NCI-H1092 (cell line): ENCODE measurements at places on chromosomes 4 and X.

DNA sequence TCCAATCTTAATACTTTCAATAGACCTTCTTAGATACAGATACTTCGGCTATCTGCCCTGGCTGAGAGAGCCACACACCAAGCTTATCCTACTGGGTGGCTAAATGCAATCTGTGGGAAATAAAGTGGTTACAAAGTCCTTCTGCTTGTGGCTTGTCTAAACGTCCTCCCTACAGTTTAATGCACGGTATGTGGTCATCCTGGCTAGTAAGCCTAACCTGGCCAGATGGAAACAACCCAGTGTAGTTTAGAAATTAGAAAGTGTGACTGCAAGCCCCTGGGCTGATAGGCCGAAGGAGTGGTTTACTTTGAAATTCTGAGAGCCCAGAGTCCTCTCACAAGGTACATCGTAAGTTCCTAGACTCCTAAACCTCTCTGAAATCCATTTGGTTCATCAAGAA, 47.9 kb downstream of the HELT start:
- no peak for DNase-seq

GRCh38 chrX:111308039-111308438, 37.8 kb upstream of the CAPN6 start:
- DNase-seq: no peak

DNA sequence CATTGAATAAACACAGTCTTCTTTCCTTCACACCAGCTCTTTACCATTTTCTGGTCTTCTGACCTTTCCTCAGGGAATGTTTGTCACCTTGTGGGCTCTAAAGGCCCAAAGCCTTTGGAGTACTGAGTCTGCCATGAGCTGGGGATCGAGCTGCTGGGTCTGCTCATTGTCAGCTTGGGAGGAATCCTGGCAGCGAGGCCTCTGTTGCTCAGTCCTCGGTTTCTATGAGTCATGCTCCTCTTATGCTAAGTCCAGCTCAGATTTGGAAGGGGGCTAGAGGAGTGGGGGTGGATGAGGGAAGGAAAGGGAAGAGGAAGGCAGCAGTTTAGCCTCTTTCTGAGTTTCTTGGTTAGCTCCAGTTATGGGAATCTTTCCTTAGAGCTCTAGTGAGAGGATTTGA, 31.1 kb downstream of the NHSL2 start:
- DNase-seq: no peak

- DNase-seq: no peak
Measured at GRCh38 chr4:53494851-53495250, 96.4 kb downstream of the LNX1 start.

DNA sequence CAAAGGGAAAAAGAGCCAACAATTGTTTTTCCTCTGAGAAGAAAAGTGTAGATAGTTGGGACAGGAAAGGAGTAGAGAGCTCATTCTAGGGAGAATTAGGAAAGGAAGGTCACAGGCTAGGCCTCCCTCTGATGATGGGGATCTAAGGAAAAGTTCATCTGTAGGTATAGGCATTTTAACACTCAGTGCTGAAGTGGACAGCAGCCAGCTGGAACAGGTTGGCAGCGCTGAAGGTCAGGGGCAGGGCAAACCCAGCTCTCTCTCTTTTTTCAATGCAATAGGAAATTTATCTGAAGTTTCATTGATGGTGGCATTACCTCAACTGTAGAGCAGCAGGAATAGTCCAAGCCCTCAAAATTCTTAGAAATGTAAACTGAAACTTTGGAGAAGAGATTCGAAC, 98.5 kb upstream of the ETNPPL start:
- DNase-seq: no peak

- DNase-seq: no peak
Measured at GRCh38 chrX:68999356-68999755, 165.9 kb downstream of the PJA1 start.

GRCh38 chr4:185711726-185712125, 100.3 kb downstream of the SORBS2 start:
- no peak for DNase-seq

GRCh38 chr4:27666943-27667342, 806.3 kb downstream of the STIM2 start:
- DNase-seq: no peak

DNA sequence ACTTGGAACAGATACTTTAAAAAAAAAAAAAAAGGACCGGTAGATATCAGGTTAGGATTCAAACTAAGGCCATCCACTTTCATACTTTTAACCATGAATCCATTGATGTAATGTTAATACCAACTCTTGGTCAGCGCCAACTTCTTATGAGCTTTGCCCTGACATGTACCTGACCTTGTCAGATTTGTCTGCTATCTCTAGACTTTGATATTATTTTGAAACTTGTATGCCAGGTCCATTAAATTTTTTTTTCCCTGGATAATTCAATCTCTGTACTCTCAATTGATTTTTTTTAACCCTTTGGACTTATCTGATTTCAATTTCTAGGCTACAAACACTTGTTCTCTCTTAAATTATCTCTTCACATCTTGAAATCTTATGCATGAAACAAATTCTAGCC, 27.2 kb upstream of the UGT2B7 start:
- DNase-seq: no peak

GRCh38 chr4:113209153-113209552, 159.7 kb downstream of the ANK2 start:
- DNase-seq: no peak

- DNase-seq: no peak
Measured at GRCh38 chr4:29453303-29453820, 1266.8 kb upstream of the PCDH7 start.
